BJ (cell line): ENCODE measurements at places on chromosomes 16 and 17. TPM values are rescaled to one million over a fixed set of nuclear protein-coding genes. Genes with fewer than 3 reads are reported as not detected.
A peak's percentile ranks its signal among the peaks of the same experiment; 100 is the strongest.

FHOD1 gene
- polyA plus RNA-seq: 13.2 and 23.0 TPM in 2 replicates

CAPNS2 gene
- polyA plus RNA-seq: 0.12 TPM in 1 of 2 replicates, not detected in the other

- DNase-seq: no peak
Measured at GRCh38 chr16:71339236-71340171, 19.0 kb upstream of the CALB2 start.

GRCh38 chr17:14672830-14673229 lies 371.9 kb downstream of the HS3ST3B1 start:
- peak; percentile 15 for DNase-seq

UMOD gene
- polyA plus RNA-seq: not detected in 2 replicates

- no peak for DNase-seq
Measured at GRCh38 chr17:27985306-27985705, 57.2 kb upstream of the NLK start.

GNAO1 gene
- polyA plus RNA-seq: 6.2 and 10.8 TPM in 2 replicates

GRCh38 chr17:1908699-1909309 lies 79.0 kb downstream of the RPA1 start:
- peak; percentile 14 for DNase-seq

CCDC154 gene
- 0.04 and 0.23 TPM in 2 replicates for polyA plus RNA-seq

RPS6KB1 gene
- 7.4 and 15.7 TPM in 2 replicates for polyA plus RNA-seq

SHISA6 gene
- not detected in 2 replicates for polyA plus RNA-seq

DNA sequence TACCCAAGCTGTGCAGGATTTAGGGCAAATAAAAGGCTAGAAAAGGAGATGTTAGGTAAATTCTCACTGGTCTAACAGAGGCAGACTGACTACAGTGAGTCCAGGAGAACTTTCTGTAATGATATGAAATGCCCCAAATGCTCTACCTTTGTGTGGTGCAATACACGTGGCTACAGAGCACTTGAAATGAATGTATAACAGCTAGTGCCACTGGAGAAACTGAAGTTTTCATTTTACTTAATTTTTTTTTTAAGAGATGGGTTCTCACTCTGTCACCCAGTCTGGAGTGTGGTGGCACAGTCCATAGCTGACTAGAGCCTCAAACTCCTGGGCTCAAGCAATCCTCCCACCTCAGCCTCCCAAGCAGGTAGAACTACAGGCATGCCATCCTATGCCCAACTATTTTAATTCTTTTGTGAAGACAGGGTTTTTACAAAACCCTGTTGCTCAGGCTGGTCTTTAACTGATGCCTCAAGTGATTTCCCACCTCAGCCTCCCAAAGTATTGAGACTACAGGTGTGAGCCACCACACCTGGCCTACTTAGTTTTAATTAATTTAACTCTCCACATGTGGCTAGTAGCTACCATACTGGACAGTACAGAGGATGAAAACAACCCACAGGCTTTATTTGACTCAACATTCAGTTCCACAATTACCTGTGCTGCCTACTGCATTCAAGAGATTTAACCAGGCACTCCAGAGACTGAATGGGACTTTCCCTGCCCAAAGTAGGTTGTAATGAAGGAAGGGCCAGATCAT lies 84.8 kb upstream of the PLEKHM1 start:
- DNase-seq: no peak

- DNase-seq: no peak
Measured at GRCh38 chr16:48833461-48833860, 223.5 kb upstream of the N4BP1 start.

GRCh38 chr16:56910654-56911539 lies 21.0 kb upstream of the HERPUD1 start:
- peak; percentile 81 for DNase-seq

TSPAN10 gene
- polyA plus RNA-seq: 1.6 and 3.0 TPM in 2 replicates
